ENCODE measurements at places on chromosomes 12 and 14.

DNA sequence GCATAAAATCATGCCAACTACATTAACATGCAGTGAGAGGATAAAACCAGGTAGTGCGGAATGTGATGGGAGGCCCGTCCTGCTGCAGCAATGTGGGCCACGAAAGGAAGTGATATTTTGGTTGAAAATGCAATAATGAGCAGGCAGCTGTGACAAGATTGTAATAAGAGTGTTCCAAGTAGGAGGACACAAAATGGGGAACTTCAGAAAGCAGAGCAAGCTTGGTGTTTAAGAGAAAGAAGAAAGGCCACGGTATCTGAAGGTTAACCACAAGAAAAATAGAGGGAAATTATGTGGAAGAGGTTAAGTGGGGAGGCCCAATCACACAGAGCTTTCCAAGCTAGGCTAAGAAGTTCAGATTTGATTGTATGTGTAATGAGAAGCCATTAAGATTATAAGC, 34.3 kb downstream of the OVCH1 start:
- no peak for DNase-seq

DNA sequence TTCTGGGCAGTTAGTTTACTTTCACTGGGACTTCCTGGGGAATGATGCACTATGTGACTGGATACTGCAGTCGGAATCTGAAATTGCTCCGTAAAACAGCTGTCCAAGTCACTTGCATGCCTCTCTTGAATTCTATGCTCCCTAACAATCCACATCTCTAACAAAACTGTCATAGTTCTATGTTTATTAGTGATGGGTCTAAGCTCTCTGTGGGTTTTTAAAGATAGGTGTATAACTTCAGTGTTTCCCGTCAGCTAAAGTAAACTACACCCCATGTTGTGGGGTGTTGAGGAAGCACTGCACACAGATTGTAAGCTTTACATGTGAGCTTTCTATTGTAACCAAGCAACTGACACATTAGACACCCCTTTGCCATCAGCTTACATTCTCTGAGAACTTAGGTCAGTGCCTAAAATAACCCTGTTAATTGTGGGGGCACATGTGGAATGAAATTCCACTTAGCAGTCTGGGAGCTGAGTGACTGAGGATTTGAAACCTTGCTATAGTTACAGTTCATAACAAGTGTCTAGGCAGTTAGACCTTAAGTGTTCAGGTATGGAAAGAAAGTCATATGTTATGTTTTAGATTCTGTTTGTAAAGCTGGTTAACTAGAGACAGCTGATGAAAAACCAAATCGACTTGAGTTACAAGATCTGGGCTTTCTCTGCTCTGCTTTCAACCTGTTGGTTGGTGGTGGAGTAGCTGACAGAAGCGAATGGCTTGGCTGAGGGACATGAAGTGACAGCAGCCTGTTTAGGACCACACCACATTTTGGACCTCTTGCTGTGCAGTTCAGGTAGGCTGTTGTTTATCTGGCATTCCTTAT, 165.7 kb downstream of the AKAP6 start:
- no peak for DNase-seq

DNA sequence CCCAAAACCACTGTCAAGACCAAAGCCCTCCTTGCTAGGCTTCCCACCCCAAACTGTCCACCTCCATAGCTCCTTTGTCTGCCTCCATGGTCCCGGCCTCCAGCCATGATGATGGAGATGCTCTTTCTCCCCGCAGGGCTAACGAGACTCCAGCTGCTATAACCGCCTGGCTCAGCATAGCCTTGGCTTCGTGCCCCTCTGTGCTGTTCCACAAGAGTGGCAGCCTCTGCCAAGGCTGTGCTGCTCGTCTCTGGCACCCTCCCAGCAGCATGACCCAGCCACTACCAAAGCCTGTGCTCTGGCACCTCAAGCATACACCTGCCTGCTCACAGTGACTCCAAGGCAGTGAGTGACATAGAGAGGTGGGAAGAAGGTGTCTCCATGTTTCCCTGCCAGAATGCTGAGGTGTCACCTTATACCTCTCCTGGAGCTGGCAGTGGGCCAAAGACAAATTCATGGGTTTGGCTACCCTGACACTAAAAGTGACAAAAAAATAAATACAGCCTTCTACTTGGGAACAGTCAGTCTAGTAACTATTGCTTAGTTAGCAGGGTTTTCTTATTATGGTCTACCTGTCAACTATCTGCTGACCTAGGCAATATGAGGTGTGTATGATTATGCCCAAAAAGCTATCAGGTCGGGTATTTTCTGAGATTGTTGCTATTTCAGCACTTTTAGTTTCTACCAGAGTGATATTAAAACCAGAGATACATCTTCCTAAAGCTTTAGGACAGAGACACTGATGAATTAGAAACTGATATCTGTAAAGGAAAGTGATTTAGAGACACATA, 16.1 kb upstream of the KRT73 start:
- no peak for DNase-seq

DNA sequence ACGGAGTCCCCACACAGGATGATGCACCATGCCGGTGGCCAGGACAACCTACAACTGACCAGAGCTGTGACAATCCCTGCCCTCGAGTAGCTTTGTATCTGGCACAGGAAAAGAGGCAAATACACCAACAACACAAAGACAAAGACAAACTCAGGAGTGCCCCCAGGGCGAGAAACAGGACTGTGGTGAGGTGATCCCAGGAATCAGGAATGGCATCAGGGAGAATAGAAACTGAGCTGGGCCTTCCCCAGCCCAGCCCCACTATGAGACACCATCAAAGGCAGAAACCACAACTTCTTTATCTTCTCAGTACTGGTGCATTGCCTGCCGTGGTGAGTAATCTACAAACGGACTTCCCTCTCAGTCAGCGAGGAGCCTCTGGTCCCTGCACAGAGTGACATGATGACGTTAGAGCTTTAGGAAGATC, 157.7 kb downstream of the TTC7B start:
- peak; percentile 86 for DNase-seq

DNA sequence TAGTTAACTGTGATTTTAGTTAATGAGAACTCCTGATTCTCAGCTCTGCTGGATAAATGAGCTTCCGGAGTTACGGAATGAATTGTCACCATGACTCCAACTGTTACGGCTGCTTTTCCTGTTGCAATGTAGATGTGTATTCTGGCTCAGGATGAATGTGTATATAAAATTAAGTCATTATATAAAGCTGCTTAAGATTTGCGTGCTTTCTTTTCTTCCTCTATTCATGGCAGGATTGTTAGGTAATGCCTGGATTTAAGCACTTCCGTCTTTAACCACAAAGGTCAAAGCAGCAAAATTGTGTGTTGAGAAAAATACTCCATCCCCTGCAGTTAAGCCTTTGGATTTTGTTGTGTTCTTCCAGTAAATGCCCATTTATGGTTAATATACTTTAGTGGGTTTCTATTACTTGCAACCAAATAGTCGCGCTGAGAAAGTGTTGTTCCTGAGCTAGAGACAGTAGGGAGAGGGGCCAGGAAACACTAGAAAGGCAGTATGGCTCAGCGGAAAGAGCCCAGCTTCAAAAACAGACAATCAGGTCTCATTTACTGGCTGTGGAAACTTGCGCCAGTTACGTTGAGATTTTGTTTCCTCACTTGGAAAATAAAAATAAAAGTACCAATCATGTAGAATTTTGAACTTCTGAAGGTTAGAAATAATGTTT, 9.4 kb upstream of the CCDC175 start:
- peak; percentile 82 for DNase-seq

DNA sequence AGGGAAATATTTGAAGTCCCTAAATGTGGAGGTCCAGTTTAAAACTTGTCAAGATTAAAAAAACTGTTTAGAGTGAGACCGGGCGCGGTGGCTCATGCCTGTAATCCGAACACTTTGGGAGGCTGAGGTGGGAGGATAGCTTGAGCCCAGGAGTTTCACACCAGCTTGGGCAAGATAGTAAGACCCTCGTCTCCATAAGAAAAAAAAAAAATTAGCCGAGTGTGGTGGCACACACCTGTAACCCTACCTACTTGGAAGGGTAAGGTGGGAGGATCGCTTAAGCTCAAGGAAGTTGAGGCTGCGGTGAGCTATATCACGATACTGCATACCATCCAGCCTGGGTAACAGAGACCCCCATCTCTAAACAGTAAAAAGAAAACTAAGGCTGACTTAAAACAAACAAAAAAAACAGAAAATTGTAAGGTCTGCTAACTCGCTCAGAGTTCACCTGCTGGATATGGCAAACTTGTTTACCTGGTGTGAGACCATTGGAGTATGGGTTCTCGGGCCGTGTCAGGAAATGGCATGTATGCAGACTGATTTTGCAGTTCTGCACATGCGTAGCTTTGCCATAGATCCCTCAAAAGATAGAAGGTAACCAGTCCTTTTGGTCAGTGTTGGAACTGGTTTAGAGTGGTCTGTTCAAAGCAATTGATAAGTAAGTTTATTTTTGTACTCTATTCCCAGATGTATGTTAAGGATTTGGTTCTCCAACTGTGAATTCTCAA, 2.1 kb downstream of the RNF10 start:
- DNase-seq: no peak

- no peak for DNase-seq
These were observed 283.4 kb downstream of the C12orf75 start for GRCh38 chr12:105613887-105614286.

- DNase-seq: no peak
These were observed 2.5 kb downstream of the RIMBP2 start for GRCh38 chr12:130713581-130713991.

DNA sequence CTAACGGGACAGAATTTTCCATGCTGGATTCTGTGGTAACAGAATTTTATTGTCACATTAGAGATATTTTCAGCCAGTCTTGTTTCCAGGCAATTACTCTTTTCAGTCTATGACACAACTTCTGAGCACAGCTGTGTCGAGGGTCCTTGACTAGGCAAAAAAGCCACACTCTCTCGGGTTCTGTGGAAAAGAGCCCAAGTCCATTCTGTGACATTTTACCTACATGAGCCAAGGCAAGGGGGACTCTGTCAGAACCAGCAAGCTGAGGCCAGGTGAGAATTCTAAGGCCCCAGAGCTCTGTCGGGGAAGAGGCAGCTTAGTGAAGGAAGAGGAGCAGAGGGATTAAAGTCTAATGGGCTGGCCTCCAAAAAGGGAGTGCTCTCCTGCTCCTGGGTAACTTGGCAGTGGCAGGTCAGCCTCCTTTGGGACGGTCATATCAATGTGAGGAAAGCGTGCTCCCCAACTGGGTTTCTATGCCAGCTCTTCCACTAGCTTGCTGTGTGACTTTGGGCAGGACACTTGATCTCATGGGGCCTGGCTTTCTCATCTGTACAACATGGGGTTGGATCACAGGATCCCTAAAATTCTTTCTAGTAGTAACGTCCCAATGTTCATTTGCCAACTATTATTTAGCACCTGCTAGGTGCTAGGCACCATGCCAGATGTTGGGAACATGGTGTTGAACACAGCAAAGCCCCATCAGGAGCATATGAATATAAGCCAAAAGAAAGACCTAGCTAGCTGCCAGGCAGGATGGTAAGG, 16.0 kb upstream of the RIC8B start:
- no peak for DNase-seq

DNA sequence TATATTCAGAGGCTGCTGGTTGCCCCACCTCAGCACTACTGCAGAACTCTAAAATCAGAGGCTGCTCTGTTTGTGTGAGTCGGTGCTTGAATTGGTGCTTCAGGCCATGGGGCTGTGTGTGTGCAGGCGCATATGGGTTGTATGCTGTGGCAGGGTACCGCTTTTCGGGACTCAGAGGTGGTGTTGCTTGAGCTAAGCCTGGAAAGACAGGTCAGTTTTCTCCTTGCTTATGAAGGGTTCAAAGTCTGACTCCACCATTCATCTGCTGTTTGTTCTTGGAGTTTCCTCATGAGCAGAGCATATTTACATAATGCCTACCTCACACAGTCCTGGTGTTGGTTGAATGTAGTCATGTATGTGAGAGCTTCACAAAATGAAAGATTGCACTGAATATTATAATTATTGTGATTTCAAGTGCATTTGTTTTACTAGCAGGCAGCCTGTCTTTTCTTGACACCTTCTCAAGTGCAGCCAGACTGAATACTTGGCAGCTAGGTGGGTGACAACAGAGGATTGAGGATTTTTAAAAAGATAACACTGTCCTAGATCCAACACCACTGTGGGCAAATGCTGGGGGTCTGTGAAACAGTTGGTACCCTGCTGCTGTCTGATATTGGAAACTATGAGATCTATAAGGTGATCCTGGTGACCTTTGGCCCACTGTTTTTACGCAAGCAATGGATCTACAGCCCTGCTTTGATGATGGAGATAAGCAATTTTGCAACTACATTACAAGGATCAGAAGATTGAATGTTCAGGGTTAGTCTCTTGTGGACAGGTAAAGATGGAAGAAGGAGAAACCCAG, 1.0 kb upstream of the ANG start:
- no peak for DNase-seq

Data from astrocyte of the hippocampus (primary cell).